ENCODE measurements at places on chromosomes 13 and 19. TPM values are rescaled to one million over a fixed set of nuclear protein-coding genes. Genes with fewer than 3 reads are reported as not detected.

DNA sequence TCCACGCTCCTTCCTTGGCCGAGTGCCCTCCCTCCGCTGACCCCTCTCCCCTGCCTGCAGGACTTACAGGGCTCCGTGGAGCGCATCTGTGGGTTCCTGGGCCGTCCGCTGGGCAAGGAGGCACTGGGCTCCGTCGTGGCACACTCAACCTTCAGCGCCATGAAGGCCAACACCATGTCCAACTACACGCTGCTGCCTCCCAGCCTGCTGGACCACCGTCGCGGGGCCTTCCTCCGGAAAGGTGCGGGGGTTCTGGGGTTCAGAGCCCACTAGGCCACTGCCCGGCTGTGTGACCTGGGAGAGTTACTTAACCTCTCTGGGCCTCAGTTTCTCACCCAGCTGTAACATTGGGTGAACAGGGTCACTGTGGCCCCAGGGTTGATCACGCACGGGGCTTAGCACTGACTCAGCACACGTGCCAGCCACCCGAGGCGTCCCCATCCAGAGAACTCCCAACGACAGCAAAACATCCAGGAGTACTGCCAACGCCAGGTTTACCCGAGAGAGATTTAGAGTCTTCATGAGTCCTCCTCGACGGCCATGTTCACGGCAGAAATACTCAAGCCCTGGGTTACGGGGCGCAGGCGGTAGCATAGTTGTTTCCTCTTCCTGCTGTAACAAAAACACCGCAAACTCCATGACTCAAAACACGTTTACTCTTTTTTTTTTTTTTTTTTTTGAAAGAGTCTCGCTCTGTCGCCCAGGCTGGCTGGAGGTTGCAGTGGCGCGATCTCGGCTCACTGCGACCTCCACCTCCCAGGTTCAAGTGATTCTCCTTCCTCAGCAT is 9.7 kb upstream of the SPACA4 start:
- DNase-seq, result no peak

- no peak for DNase-seq
These were observed 507.8 kb downstream of the TBC1D4 start for GRCh38 chr13:74973935-74974879.

- DNase-seq, result no peak
These were observed 151.1 kb downstream of the KATNAL1 start for GRCh38 chr13:30156270-30156669.

DNA sequence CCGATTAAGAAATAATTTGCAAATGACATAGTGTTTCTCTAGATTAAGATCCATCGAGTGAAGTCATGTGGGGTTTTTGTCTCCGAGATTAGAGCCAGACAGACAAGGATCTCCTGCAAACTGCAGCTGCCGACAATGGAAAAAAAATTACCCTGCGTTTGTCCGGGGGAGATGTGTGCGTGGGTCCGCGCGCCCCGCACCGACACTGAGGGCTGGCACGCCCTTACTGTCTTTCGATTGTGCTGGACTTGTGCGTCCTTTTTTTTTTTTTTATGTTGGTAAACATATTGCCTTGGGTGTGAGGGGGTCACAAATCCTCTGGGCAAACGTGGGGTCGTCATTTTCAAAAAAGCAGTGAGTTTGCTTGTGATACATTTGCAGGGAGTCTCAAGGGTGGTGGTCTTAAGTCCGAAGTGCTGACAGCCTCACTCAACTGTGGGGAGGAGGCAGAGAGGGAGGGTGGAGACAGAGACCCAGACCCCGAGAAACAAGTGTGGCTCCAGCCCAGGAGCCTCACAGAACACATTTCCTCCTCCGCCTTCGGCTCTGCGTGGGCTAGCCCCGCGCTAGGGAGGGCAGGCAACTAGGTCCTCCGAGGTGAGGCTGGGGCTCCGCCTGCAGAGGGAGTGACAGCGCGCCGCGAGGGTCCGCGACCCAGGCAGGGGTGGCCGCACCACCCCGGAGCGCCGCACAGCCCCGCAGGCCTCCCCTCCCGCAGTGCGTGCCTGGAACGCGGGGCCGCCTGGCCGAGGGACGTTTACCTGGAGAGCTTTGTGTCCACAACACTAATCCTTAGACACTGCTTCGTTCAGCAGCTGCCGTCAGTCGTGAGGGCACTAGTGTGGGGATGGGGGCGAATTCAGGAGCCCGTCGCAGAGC is 11.7 kb upstream of the SOX1 start:
- no peak for DNase-seq

DNA sequence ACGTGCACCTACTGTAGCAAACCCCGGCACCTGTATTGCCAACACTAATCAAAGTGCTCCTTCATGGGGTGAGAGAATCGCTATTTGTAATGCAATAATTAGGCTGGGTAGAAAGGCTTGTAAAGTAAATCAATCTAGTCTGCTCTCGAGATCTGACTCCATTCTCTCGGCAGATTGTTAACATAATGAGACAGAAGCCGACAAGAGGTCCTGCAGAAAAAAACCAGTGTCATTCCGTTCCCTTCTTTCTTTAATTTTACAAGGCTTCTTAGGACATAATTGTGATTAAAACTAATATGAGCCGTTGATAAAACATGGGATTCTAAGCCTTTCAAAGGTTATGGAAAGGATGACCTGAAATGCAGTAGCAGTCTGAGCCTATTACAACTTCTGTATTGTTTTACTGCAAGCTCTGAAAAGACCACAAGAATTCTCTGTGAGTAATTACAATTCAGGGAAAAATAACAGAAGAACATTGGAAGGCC is 530.0 kb downstream of the PCDH9 start:
- no peak for DNase-seq

PCP2 gene
- not detected for total RNA-seq

UHRF1 gene
- total RNA-seq, result 16.8 TPM

GRCh38 chr19:5395556-5395955 is 54.9 kb upstream of the PTPRS start:
- DNase-seq, result no peak

DNA sequence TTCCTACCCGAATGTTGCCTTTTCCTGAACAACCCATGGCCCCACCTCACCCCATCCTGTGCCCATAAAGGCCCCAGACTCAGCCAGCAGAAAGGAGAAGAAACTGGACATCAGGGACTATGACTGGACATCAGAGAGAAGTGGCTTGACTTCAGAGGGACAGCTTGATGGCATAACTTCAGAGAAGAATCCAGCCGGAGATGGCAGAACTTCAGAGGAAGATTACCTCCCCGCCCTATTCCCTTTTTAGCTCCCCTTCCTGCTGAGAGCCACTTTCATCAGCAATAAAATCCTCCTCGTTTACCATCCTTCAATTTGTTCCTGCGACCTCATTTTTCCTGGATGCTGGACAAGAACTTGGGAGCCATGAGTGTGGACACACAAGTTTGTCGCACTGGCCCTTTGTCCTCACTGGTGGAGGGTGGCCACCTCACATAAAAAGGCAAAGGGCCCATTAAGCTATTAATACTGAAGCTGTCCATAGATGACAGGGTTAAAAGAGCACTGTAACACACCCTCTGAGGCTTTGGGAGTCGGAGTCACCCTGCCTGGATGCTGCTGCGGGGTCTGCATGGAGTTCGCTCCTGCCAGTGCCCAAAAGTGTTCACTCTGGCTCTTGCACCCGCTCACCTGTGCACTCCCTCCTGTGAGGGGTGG is 260.4 kb downstream of the SLITRK1 start:
- no peak for DNase-seq

SMIM44 gene
- not detected for total RNA-seq

KLHL26 gene
- total RNA-seq, result 5.1 TPM

All from endothelial cell (in vitro differentiated cells).